ENCODE measurements at places on chromosomes 3 and 15.

GRCh38 chr15:99981839-99982658 is 248.8 kb upstream of the LYSMD4 start:
- no peak for DNase-seq

DNA sequence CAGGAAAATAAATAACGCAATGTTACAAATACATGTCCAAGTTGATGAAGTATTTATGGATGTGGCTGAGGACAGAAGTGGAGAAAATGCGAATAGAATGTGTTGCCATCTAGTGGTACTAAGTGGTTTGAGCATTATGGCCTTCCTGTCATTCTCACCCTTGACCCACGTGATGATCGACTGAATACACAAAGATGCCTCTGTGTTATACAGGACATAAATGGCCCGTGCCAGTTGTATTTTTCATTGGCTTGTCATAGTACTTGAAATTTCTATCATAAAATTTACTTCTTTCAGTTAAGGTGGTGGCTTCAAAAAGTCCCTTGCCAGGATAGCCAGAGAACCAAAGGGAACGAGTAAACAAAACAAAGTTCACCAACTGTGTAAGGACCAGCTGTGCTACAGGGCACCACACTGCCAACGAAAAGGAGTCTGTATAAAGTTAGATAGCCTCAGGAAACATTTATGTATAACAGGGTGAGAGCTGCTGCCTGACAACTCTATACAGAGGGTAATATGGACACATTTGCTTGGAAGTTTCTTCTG is 103.7 kb downstream of the MYH15 start:
- no peak for DNase-seq

GRCh38 chr15:99009741-99010330 is 2.2 kb upstream of the PGPEP1L start:
- DNase-seq, result no peak

DNA sequence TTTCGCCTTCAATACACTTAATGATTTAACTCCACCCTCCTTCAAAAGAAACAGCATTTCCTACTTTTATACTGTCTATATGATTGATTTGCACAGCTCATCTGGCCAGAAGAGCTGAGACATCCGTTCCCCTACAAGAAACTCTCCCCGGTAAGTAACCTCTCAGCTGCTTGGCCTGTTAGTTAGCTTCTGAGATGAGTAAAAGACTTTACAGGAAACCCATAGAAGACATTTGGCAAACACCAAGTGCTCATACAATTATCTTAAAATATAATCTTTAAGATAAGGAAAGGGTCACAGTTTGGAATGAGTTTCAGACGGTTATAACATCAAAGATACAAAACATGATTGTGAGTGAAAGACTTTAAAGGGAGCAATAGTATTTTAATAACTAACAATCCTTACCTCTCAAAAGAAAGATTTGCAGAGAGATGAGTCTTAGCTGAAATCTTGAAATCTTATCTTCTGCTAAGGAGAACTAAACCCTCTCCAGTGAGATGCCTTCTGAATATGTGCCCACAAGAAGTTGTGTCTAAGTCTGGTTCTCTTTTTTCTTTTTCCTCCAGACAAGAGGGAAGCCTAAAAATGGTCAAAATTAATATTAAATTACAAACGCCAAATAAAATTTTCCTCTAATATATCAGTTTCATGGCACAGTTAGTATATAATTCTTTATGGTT is at the start of gene CCR5:
CCR5 (plus strand) TSS at position 108 of the 680 bp plus-strand sequence. CDS start 1,957 bp downstream, outside the sequence.
- no peak for DNase-seq

DNA sequence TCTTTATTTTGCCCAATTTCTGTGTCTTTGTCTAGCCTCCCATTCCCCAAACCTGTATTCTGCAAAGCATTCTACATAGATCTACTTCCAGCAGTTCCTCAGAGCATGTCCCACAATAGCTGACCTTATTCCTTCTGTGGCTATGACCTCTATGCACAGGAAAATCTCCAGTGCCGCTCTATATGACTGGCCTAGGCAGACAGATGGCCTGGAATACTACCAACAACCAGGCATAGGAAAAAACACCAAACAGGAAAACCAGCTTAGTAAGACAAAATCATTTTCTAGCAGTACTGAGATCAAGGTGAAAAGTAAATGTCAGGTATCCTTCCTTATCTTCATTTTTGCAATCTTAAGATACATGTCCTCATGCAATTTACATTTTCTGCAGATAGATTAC is 1115.0 kb downstream of the IGSF11 start:
- DNase-seq, result no peak

GRCh38 chr3:178156301-178156700 is 379.9 kb upstream of the KCNMB2 start:
- DNase-seq, result no peak

DNA sequence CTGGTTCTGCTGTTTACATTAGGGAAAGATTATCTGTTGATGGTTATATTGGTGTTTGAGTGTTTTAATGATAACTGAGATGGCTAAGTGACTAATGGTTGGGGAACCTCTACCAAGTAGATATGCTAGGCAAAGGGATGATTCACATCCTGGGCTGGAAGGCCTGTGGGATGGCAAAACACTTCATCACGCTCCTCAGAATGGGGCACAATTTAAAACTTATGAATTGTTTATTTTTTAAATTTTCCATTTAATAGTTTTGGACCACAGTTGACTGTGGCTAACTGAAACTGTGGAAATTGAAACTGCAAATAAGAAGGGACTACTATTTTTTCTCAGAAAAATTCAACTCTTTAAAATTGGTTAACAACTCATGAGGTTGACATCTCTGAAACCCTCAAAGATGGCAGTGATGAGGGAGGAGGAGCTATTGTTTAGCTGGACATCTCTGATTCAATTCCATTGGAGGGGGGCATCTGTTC is 100.5 kb upstream of the ZBED2 start:
- DNase-seq, result no peak

DNA sequence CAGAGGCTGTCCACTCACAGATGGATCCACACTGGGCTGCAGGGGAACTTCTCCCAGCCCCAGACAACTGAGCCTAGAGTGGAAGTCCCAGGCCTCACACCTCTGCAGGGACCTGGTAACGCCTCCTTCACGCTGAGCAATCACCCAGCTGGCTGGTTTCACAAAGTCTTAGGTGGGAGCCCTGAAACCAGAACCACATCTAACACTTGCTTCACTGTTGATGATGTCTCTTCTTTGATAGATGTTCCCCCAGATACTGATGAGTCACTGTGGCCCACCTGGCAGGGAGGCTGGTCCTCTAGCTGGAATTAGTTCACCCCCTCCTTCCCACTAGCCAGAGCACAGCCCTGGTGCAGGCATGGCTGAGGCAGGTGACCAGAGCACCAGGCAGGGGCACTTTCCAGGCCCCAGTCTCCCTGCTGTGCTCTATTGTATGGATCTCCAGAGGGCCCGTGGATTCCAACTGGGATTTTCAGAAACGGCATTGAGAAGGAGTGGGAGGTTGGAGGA is 33.5 kb downstream of the MYL3 start:
- no peak for DNase-seq

All from type B pancreatic cell (in vitro differentiated cells).